Vagina (tissue), 2 donors: ENCODE measurements at places on chromosomes 13 and 19.

DNA sequence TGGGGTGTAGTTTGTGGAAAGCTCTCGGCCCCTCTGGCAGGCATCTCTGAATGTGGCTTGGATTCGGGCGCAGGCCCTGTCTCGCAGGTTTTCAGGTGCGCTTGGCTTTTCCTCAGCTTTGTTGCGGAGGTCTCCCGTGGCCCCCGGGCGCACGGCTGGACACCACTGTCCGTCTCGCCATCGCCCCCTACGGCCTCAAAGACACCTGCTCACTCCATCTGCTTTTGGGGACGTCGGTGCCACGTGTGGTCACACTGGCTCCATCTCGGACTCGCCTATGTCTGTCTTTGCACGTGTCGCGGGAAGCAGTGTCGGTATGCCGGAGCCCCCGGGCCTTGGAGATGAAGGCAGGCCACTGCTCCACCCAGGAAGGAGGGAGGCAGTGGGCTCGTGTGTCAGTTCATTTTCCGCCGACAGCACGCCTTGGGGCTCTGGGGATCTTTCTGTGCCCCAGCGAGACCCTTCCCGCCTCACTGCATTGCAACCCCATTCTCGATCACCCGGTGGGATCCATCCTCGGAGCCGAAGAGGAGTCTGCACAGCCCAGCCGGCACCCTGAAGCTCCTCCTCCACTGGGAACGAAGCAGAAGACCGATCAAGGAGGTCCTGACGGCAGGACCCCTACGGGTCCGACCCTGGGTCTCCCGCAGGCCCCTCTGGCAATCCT lies 42.1 kb downstream of the ZNF146 start:
- DNase-seq, result no peak

- DNase-seq, result no peak
Observed at GRCh38 chr19:19361075-19361594, 40.5 kb downstream of the MAU2 start.

GRCh38 chr19:5134691-5135090 lies 165.8 kb downstream of the KDM4B start:
- DNase-seq, result no peak

- no peak for DNase-seq
Observed at GRCh38 chr13:71879129-71879535, 12.1 kb upstream of the DACH1 start.

GRCh38 chr13:80753866-80754265 lies 412.9 kb upstream of the SPRY2 start:
- DNase-seq, result no peak

GRCh38 chr13:93309886-93310523 lies 83.4 kb downstream of the GPC6 start:
- no peak for DNase-seq

DNA sequence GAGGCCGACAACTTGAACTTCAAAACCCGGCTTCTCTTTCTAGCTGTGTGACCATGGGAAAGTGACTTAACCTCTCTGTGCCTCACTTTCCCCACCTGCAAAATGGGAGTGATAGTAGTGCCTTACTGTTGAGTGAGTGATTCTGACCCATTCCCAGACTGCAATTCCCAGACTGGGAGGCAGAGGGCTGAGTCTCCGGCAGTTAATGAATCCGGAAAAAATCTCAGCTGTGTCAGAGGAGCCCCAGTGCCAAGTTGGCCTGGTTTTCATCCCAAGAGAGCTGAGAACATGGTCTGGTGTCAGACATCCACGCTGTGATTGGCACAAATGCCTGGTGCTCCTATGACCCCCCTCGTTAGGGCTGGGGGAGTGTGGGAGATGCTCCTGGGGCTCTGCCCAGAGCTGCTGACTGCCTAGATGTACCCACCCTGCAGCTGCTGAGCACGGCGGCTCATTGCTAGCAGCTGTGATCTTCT lies 50.0 kb downstream of the PIN1 start:
- no peak for DNase-seq

- DNase-seq, result no peak
Observed at GRCh38 chr13:43965459-43965845, 85.7 kb downstream of the LACC1 start.

GRCh38 chr19:13825489-13826441 lies 30.5 kb downstream of the ZSWIM4 start:
- DNase-seq, result no peak

- DNase-seq, result no peak
Observed at GRCh38 chr13:112705286-112705685, 15.4 kb downstream of the ATP11A start.

DNA sequence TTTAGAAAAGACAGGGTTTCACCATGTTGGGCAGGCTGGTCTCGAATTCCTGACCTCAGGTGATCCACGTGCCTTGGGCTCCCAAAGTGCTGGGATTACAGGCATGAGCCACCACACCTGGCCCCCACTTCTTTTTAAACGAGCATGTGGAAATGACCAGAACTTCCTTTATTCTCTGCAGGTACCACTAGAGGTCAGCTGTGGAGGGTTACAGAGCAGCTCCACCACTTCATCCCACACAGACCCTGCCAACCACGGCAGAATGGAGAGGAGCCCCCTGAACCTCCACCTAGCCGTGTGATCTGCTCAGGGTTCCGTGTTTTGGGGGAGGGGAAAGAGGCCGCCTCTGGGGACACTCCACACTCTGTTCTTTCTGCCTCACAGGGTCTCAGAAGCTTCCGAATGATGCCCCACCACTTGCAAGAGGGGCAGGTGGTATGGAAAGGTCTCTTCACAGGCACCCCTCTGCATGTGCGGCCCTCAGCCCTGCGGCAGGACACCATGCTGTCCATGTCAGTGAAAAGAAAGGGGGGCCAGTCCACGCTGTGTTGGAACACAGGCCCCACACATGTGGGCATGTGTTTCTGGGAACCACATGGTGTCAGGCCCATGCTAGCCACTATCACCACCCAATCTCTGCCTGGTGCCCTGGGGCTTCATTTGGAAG lies 465.0 kb downstream of the TSHZ3 start:
- no peak for DNase-seq

- DNase-seq, result no peak
Observed at GRCh38 chr13:90787007-90787406, 560.5 kb upstream of the MIR17HG start.

- no peak for DNase-seq
Observed at GRCh38 chr13:24650161-24650560, 30.0 kb upstream of the ATP12A start.

DNA sequence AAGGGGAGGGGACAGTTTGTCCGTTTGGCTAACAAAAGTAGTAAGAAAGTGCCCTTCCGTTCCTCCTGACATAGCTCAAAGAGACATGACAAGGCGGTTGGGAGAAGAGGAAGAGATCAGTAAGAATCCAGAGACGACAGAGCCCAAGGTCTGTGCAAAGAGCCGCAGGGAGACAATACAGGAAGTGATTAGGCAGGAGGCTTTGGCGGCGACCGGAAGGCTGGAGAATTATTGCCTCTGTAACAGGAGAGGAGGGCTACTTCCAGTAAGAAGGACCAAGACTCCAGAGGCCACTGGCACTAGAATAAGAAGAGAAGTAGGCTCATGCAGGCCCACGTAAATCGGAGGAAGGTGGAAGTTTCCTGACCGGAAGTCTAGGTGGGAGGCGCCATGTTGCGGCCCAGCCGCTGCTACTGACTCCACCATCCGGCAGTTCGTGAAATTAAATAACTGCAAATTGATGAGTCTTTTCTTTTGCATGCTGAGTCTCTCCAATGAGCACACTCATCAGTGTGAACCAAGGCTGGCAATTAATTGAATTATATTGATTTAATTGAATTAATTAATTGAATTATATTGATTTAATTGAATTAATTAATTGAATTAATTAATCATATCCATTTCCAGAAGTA lies 9.9 kb downstream of the RFX2 start:
- DNase-seq, result no peak

- no peak for DNase-seq
Observed at GRCh38 chr19:13899912-13900584, 5.9 kb downstream of the BRME1 start.

DNA sequence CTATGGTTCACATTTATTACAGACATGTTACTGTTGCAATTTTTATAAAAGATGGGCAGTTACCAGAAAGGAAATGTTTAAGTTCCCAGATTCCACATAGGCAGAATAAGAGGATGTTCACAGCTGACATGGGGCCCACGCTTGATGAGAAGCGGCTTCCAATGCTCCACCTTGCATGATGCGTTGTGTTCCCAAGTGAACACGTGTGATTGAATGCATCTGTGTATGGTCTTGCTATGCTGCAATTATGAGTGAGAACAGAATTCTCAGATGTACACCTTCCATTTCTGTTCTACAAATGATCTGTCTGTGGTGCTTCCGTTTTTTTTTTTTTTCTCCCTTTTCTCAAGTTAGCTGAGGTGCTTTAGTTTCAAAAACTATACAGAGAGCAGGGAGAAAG lies 15.5 kb downstream of the UPF3A start:
- DNase-seq, result no peak

DNA sequence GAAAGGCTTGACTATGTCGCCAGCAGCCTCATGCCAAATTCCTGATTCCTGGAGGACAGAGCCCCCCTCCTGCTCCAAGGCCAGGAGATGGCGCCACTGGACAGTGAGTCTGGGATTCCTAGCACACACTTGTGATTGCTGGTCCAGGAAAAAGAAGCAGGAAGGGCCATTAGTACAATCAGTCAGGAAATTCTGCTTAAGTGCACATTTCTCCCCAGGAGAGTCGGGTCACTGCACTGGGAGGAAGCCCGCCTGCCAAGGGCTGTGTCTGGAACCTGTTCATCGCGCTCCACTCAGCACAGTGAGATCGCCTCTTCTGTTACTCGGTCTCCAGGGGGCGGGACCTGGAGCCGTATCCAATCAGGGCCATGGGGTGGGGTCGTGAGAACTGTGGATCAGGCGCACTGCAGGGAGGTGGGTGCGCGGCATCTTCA lies 65.1 kb downstream of the ZNF823 start:
- DNase-seq, result no peak

DNA sequence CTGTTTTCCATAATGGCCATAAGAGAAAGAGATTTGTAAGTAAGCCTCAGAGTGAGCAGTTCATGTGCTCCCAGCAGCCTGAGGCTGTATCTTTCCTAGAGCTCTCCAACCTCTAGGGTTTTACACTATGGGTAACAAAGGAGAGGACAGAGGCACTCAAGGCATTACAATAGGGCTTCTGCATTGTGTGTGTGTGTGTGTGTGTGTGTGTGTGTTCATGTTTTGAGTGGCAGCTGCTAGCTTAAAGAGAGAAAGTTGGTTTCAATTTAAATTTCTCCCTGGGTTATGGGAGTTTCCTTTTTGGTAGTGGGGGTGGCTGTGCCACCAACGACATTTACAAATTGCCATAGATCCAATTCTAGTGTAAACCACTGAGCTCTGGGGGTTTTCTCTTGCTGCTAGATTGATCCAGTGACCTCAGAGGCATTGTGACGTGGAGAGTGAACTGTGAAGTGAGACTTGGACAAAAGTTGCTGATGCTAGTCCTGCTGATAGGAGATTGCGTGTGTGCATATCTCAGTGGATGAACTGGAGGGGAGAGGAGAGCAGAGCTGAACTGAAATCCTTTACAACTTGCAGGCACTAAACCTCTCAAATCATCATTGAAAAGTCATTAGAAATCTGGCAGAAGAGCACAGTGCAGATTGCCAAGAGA lies 67.2 kb upstream of the OLFM4 start:
- DNase-seq, result no peak

DNA sequence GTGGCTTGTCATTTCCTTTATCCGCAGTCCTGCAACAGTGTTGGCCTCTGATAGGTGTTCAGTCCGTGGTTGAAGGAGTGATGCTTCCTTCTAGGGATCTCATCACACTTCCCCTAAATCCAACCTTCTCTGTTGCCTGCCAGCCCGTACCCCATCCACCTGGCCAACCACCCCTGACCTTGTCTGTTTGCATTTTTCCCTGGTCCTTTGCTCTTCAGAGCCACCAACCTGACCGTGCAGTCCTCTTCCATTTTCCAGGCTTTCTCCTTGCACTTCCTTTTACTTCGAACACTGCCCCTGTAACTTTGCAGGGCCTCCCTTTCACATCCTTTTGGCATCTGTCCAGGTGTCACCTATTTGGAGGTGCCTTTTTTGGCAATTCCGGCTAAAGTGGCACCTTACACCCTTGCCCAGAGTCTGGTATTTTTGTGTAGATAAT lies 696 bp downstream of the ZNF460 start:
- DNase-seq, result no peak

DNA sequence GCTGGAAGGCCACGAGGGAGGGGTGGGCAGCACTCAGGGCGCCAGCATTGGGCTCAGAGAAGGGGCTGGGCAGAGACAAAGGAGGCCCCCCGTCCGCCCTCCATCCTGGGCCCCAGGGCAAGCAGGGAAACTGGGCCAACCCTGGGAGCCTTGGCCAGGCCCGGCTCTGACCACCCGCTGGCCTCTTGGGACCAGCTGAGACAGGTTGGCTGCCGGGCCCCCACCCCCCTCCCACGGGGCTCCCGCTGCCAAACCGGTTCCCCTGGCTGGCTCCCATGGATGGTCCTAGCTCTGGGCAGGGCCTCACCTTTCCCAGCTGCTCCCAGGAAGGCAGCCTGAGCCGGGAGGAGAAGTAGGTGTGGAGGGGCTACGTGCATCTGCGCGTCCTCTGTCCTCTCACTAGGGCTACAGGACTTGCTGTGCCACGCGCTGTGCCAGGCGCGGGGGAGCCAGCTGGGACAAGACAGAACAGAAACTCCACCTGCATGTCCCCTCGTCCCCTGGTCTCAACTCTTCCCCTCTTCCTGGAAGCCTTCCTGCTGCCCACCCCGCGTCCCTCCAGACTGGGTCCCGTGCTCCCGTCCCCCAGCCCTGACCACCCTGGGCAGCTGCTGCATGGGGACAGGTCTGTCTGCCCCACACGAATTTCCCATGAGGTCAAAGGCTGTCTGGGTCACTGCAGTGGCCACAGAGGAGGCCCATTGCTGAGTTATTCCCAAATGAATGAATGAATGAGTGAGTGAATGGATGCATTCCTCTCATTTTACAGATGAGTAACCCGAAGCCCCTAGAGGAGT lies 29.1 kb upstream of the NCCRP1 start:
- DNase-seq, result no peak

DNA sequence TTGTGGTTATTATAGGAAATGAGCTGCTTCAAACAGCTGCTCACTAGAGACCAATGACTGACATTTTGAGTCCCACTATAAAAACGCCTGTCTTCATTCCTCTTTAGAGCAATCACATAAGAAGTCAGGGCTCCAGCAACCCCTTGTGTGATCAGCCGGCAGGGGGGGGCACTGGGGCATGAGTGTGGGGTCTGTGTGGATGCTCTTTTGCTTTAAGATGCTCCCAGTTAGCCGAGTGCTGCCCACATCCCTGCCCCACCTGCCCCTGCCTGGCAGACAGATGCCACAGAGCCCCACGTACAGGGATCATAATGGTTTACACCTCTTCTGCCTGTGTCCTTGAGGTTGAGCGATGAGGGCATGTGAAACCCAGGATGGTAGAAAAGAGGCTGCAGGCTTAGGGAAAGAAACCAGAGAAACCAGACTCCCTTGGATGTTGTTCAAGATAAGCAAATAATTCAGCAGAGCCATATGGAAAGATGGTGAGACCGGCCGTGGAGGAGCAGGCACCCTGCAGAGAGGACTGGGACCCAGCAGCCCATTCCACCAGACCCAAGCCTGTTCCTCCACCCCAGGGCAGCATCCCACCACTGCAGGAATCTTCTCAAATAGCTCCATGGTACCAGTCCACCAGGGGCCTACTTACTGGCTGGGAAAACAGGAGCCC lies 55.4 kb downstream of the CHST8 start:
- no peak for DNase-seq
